ENCODE measurements at places on chromosomes 5 and 9.

DNA sequence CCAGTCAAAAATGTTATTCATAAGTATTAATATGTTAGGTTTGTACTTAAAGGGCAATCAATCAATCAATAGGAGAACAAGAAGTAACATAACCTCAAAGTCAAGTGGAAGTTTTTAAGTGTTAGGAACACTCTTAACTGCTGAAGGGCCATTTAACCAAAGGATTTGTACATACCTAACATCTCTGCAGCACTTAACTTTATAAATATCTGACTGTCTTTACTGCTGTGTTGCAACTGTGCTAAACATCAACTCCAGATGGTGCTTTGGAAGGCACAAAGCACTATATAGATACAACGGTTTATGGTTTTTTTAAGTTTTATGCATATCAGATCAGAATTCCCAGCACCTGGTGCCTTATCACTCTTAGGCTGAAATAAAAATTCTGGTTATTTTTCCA is 604.9 kb upstream of the PTGER4 start:
- no peak for DNase-seq

DNA sequence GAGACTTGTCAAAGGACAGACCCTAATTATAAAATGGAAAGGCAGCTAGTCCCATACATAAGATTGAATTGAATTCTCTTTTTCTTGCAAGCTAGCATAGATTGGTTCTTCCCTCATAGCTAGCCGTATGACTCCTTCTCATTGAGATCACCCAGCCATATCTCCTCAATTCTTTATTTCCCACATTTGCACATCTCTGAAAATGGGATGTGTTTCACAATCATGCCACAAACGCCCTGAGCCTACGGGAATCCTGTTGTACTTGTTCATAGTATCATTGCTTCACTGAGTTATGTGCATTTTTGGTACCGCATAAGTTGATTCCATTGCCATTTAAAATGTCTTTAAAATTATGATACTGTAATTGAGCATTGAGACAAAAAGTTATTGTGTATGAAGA is 90.5 kb downstream of the PCSK1 start:
- no peak for DNase-seq

DNA sequence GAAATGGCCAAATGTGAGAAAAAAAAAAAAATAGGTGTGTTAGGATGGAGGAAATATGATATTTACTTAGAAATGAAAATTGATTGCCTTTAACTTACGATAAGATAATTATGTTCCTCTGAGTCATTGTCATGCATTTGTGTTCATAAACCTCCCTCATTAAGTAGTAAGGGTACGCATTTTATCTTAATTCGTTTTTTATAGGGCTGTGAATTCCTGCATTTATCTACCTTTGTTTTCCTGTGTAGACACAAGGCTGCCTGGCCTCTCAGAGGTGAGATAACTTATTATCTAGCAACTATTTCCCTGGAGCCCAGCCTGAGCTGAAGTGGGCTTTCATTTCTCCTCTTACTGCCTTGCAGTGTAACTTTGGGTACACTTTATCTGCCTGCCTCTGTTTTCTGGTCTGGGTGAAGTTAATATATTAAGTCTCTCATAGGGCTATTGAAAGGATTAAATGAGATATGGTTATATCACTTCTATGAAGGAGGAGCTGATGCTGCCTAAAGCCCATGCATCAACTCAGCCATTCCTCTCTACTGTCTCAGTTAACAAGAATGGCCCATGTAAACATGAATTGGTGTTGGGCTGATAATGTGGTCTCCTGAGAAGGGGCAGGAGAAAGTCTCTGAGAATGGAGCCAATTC is 103.8 kb upstream of the KLF4 start:
- no peak for DNase-seq

DNA sequence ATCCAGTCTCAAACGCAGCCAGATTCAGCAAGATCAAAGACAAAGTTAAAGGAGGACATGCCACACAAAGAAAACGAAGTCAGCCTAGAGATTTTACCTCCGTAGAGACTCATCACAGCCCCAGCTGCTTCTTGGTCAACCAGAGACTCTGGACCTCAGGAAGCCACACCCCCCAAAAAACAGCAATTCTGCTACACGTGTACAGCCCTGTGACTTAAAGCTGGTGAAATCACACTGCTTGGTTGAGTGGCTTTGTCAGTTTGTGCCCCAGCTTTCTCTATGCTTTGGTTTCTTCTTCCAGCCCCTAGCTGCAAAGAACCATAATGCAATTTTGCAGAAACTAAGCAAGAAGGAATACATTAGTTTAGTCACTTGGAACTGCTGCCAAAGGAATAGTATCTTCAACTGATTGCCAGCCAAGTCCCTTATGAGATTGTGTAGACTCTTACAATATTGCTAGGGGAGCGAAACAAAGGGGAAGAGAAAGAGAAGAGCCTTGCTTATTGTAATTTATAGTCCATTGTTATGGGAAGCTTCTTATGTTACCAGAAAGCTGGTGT is 158.8 kb upstream of the ZNF462 start:
- no peak for DNase-seq

GRCh38 chr9:68546596-68547390 is 6.1 kb upstream of the TMEM252 start:
- no peak for DNase-seq

DNA sequence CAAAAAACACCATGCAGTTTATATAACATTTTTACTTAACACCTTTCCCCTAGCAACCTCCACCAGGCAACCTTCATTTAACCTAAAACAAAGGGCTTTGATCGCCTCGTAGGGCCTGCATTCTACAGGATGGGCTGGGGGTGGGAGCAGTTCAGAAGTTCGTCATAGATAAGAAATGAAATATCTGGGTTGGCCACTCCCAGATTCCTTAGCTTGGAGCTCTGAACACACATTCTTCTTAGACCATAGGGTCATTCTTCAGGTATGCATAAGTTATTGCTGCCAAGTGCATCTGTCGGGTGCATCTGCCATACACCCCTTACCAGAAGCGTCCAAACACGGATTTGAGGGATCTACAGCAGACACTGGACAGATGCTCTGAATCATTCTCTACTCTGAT is 4.3 kb upstream of the SLC22A5 start:
- no peak for DNase-seq

GRCh38 chr5:5432020-5432707 is 9.7 kb downstream of the ICE1 start:
- DNase-seq: no peak

DNA sequence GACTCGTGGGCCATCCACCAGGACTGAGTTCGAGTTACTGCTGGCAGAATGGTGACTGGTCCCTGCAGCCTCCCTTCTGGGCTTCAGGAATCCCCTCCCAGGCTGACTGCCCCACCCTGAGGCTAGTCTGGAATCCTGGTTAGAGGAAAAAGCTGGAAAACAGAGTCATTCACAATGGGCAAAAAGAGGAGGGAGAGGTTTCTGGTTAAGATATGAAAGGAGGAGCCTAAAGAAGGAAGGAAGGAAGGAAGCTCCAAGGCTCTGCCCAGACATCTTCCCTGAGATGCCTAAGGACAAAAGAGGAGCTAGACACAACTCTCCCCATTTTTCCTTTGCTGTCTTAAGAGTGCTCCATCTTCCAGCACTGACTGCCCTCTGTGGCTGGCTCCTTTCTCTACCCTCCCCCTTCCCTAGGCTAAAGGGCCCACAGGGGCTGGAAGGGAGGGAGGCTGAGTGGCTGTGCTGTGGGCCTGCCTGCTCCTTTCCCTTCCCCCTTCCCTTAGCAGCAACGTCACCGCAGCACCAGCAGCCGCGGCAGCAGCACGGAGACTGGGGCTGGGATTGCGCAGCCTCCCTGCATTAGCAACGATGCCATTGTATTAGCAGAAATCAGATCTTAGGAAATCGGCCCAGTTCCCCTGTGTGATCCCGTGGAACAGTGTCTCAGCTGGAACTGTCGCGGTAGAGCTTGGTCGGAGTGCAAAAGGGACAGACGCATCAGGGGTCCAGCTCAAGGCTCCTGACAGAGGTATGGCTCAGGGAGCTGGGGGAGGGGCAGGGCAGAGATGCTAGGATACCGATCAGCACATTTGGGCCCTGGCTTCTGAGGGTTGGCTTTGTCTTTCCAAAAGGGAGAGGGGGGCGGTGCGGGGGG is 48.7 kb downstream of the RUSC2 start:
- DNase-seq: no peak

- no peak for DNase-seq
Measured at GRCh38 chr5:118533156-118533555, 455.2 kb downstream of the DTWD2 start.

DNA sequence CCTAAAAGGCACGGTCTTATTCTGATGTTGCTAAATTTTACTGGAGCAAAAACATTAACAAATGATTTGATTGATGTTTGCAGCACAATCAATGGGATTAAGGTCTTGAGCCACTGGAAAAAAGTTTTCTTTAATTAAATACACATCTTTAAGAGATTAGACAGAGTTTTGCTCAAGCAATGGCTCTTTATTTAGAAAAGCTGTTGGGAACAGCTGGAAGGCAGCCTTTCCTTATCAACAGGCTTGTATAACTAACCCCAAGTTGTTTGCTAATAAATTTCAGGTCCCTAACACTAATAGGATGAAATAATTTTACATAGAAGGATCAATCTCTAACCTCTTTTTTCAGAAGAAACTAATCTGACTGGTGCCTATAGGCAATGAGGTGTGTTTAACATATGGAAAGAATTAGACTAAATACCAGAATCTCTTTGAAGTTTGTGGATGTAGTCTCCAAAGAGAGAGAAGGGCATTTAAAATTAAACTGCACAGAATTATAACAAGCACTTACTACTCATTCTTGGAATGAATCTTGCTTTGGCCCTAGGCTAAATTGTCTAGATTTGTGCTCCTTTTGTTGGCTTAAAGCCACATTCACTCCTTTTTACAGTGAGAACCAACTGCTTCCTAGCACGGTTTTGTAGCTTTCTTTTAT is 67.3 kb upstream of the TNFAIP8 start:
- no peak for DNase-seq

- no peak for DNase-seq
Measured at GRCh38 chr5:110008131-110008530, 318.4 kb downstream of the MAN2A1 start.

GRCh38 chr9:75242426-75242825 is 154.1 kb downstream of the OSTF1 start:
- DNase-seq: no peak

- no peak for DNase-seq
Measured at GRCh38 chr9:72598639-72599038, 77.2 kb downstream of the TMC1 start.

DNA sequence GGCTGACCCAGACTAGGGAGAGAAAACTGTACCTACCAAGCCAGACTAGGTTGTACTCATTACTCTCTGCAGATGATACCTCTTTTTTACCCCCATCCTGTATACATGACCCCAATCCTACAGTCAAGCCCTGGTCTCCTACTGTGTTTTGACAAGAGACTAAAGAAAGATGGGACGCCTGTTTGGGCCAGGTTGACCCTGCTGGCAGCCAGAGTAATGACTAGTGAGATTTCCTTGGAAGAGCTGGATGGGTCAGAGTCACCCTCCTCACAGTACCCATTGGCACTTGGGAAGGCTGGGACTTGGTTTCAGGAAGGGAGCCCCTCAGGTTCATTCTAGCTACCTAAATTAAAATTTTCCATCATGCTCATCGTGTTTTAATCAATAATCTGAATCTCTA is 89.7 kb upstream of the NR4A3 start:
- DNase-seq: no peak

DNA sequence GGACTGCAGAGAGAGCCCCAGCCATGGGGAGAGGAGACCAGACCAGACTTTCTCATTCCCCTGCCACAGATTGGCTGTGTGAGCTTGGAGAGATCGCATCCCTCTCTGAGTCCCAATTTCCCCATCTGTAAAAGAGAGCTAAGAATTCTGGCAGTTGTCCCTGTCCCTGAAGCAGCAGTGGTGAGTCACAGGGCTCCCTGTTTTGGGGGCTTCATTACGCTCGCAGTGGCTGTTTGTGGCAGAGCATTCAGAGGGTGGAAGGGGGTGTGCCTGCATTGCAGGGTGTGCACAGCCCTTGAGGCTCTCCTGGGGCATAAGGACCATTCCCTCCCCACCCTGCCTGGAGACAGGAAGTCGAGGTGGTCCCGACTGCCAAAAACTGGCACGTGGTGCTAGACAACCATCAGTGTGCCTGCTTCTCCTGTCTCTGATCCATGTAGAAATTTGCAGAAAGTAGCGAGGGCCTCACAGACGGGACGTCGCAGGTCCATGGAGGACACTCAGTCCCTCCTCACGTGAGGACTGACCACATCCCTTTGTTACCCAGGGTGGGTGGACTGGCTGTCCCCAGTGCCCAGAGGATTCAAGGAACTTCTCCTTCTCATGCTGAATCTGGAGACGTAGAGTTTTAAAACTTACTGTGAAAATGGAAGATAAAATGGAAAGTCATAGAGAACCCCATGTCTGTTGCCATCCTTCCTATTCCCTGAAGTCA is 35.3 kb downstream of the HRH2 start:
- DNase-seq: no peak

GRCh38 chr5:173825215-173825865 is 62.8 kb upstream of the CPEB4 start:
- DNase-seq: no peak

GRCh38 chr5:168227001-168227400 is 64.4 kb upstream of the WWC1 start:
- no peak for DNase-seq

DNA sequence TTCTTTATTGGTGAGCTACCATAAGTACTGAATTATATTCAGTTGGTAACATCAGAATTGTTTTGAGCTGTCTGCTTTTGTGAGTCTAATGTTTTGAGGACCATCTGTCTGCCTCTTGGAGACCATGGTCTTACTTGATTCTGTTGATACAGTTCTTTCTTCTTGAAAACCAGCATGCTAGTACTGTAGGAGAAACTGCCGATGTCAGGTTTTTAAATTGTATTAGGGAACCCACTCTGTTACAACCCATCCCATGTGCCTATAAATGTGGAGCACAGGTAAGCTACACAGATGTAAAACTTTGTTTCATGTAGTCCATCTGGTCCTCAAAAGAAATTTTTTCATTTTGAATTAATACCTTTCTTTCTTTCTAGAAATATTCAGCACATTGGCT is 103.4 kb upstream of the DMRTA1 start:
- DNase-seq: no peak

- no peak for DNase-seq
Measured at GRCh38 chr5:139676951-139677735, 29.0 kb downstream of the CXXC5 start.

- DNase-seq: no peak
Measured at GRCh38 chr5:72241346-72242003, 78.6 kb downstream of the MRPS27 start.

DNA sequence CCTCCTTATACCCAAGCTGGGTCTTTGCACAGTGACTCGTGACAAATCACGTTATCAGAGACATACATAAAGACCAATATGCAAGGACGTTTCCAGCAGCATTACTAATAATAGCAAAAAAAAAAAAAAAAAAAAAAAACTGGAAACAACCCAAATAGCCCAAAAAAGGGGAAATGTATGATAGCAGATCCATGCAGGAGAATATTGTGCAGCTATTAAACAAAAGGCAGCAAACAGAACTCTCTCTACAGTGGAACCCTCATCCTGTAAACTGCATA is 37.7 kb downstream of the C5orf15 start:
- no peak for DNase-seq

DNA sequence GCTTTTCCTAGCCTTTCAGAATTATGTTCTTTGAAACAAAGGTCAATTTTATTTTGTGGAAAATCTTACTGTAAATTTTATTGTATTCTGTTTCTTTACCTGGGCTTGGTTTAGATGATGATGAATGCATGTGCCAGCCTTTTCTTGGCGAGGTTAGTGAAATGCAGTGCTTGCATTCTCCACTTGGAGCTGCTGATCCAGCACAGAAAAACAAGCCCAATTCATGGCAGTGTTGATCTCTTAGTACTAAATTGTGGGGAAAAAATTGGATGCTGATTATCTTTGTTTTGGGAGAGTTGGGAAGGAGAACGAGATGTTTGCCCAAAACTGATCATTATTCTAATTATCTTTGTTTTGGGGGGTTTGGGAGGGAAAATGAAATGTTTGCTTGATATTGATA is 3.7 kb downstream of the HABP4 start:
- no peak for DNase-seq

GRCh38 chr9:123338710-123339665 is 17.0 kb upstream of the CRB2 start:
- peak; percentile 85 for DNase-seq

All from activated CD8-positive, alpha-beta memory T cell treated with anti-CD3 and anti-CD28 coated beads, Interleukin-2, amount 50 U/mL, for 48 hours (primary cell).